Cerebellum (tissue), 4 donors: ENCODE measurements at places on chromosomes 2 and 18.

DNA sequence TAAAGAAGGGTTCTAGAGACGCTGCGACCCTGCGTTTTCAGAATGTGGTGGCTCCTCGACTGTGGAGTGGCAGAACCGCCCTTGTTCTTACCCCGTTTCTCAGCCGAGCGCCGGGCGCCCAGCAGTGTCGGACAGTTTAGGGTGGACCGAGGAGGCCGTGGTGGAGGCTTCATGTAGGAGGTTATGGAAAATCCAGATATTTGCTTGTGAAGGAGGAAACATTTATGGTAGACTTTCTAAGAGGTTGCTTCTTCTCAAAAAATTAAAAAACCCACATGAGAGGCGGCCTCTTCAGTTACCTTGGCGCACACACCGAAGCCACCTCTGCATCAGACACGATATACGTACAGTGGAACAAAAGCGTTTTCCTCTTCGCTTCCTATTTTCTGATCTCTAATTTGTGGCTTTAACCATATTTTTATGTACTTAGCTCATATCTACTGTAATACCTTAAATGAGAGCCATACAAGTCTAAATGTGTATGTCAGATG lies 120.8 kb downstream of the NFATC1 start:
- DNase-seq: no peak

GRCh38 chr18:62524440-62525200 lies 1.8 kb downstream of the ZCCHC2 start:
- DNase-seq: peak; percentile 64

GRCh38 chr2:58665154-58665553 lies 424.0 kb upstream of the FANCL start:
- DNase-seq: no peak

DNA sequence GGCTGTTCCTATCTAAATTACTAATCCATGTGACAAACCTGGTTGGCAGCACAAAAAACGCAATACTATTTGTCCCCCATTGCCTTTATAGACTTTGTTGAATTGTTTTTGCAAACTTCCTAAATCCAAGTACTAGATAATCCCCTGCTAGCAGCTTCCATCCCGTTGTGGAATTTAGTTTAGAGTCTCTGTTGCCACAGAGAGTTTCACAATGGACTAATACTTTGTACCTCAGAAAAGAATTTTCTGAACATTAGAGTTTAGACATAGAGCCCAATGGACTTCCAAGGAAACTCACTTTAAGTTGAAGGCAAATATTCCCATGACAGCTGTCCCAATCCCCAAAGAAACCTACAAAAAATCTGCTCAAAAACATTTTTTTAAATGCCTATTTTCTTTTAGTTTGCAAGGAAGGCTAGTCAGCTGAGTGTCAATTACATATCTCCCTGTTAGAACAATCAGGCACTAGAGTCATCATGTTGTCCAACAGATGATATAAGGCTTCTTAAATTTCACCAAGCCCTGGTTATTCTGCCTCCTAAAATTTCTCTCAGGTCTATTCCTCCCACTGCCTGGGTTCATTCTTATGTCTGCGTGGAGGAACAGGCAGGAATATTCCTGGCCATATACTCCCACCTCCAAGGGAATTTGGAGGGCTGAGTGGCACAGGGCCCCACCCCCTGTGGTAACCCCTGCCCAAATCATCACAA lies 27.2 kb downstream of the RNF152 start:
- DNase-seq: no peak

DNA sequence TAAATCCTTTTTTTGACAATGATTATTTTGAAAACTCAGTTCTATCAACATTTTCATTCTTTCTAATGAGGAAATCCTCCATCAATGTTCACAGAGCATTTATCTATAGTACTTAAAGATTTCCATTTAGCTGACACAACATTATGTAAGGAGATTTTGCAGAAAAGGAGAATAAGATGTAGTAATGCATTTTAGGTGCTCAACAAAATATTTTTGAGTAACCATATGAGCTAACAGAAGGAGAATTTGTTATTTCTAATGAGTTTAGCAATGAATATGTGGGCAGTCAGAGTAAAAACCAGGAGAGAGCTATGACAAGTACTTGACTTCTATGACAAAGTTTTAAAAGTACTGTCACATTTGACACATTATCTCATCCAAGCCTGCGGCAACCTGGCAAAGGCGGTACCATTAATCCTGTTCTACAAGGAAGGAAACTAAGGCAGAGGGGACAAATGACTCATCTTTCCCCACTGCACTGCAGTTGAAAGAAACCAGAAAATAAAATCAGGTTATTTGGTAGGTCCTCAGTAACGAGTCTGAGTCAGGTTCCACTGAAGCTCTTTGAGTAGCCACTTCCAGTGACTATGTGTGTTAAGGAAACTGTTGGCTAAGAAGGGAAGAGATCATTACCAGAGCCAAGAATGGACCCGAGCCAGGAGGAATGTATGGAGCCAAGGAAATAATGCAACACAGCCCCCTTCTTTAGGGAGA lies 134.1 kb upstream of the ITGB6 start:
- no peak for DNase-seq

DNA sequence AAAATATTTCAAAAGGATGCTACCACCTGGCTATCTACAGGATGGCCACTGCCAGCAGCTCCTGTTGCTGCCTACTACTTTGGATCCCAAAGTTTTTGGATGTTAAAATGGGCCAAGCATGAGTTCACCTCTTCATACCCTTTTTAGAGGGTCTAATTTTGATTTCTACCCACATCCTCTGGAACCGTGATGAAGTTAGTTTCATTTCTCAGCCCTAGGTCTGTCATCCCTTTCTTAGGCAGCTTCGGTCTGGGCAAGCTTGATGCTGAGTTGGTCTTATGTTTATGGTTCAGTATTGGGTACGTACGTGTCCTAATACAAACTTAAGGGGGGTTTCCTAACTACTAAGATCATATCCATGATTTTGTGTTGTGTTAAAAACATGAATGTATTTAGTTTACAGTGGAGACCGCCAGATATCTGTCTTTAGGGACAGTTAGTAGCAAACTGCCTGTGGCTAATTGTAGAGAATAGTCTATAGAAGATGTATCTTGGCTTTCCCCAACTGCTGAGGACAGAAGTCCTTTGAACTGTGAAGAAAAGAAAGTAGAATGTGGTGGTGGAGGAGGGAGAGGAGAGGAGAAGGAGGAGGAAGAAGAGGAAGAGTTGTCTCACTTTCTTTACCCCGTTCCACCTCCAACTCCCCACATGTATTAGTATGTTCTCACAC lies 184.9 kb downstream of the UBE2E3 start:
- DNase-seq: no peak

GRCh38 chr2:25489631-25490030 lies 147.9 kb upstream of the DNMT3A start:
- no peak for DNase-seq

GRCh38 chr18:23342506-23342905 lies 110.6 kb upstream of the RIOK3 start:
- no peak for DNase-seq

DNA sequence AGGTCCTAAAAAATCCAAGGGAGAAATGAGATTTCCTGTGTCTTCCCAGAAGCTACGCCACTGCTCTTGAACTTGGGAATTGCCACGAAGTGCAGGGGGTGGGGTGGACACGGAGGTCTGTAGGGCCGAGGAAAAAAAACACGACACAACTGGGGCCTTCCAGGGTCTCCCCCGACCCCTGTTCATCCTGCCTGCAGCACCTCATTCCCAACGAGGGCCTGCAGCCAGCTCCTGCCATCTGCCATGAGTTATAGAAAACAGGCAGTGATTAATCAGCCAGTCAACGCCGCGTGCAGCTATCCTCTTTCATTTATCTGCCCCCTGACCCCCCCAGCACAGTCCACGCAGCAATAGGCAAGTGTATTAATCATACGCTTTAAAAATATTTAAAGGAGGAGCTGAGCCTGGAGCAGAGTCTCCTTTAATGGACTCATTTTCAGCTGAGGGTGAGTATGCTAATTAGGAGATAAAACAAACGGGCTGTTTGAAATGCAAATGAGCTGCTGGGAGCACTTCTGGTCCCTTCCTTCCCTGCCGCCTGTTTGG lies 209.9 kb downstream of the TFCP2L1 start:
- peak; percentile 19 for DNase-seq

DNA sequence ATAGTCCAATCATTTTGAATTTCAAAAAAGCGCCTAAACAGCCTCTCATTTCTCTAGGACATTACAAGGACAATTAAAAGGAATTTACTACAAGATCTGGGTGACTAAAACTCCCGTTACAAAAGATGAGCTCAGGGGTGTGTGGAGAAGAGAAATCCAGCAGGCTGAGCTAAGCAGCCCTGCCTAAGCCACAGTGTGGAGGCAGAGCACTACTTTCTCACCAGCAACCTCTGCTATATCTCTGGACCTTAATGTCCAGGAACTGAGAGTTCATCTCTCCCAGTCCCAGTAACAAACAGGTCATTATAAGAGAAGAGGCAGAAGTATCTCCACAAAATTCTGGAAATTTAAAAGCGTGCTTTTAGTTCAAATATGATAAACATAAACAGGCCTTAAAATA lies 18.9 kb upstream of the ANKRD62 start:
- DNase-seq: no peak

- no peak for DNase-seq
These were observed 118.5 kb downstream of the AGAP1 start for GRCh38 chr2:235612181-235612950.

- no peak for DNase-seq
These were observed 515.3 kb upstream of the DCC start for GRCh38 chr18:51824746-51825145.

GRCh38 chr2:210919128-210919527 lies 362.7 kb downstream of the CPS1 start:
- no peak for DNase-seq

- DNase-seq: no peak
These were observed 13.9 kb upstream of the MBOAT2 start for GRCh38 chr2:9017411-9017810.

DNA sequence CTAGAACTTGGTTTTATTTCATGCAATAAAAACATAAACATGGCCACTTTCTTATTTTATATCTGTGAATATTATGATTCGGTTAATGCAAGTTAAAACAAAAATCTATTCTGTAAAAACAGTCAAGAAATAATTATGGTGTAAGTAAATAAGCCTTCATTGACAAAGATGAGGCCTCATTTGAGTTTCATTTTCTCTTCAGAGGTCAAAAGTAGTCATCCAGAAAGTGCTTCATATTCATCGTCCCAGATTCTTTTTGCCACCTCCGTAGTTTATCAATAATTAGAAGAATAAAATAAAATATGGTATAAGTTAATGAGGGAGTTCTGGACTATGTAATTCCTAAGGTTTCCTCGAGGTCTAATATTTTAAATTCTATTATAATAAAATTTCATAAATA lies 19.4 kb upstream of the HNRNPA3 start:
- DNase-seq: no peak
